Hair follicle dermal papilla cell (primary cell): ENCODE measurements at places on chromosomes 12 and 14. TPM values are rescaled to one million over a fixed set of nuclear protein-coding genes. Genes with fewer than 3 reads are reported as not detected.

The DNAH10 gene
- total RNA-seq, result 0.36 and 0.81 TPM in 2 replicates

The EXOC3L4 gene
- total RNA-seq, result not detected in 2 replicates

The SLC39A9 gene
- 141 and 159 TPM in 2 replicates for total RNA-seq

The SLC41A2 gene
- 30.1 and 34.1 TPM in 2 replicates for total RNA-seq

The HOXC9 gene
- not detected in 2 replicates for total RNA-seq
